ENCODE measurements at places on chromosomes 2 and 18.

- peak; percentile 80 for DNase-seq
Measured at GRCh38 chr2:218927876-218928275, 31.6 kb upstream of the CDK5R2 start.

DNA sequence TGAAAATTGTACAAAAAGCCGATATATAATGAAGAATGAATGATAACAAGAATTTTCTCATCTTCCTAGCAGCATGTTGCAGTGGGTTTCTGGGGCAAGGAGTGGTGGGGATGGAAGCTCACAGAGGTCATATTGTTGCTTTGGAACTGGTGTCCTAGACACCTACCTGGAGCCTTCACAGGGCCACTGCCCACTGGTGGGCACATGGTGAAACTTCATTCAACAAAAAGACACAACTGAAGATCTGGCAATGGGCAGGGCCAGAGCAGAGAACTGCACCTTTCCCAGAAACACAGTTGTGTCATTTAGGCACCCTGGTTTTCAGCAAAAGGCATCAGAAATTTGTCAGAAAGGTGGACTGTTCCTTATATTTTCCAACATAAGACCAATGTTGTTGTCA is 115.3 kb downstream of the FHOD3 start:
- DNase-seq: no peak

DNA sequence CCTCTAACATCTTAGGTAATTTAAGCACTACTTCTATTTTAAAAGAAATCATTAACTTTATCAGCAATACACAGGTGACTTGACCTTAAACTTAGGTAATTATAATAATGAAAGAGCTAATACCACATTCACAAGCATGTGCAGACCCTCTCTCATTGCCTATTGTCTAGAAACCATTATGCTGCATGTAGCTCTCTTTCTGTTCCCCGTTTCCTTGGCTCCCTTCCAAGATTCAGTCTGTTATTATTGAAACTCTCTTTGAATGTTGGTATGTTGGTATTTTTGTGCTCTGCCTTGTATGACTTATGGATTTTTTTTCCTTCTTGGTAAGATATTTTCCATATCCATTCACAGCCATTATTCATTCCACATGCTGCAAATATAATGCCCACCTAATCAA is 201.2 kb downstream of the CDCA7 start:
- no peak for DNase-seq

DNA sequence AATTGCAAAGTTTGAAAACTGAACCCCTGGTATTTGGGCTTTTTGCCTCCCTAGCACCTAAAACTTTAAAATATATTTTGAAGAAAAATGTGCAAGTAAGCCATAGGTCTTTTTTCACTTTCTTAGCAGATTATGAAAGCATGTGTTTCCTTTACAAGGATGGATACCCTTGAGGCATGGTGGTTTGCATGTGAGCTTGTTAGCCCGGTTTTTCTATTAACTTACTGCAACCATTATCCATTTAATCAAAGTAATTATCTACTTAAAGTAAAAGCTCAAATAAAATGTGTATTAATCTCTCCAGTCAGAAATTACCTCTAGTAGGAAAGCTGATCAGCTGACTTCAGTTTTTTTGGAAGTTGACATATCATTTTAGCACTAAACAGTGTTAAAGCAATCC is 140.6 kb downstream of the EML6 start:
- no peak for DNase-seq

DNA sequence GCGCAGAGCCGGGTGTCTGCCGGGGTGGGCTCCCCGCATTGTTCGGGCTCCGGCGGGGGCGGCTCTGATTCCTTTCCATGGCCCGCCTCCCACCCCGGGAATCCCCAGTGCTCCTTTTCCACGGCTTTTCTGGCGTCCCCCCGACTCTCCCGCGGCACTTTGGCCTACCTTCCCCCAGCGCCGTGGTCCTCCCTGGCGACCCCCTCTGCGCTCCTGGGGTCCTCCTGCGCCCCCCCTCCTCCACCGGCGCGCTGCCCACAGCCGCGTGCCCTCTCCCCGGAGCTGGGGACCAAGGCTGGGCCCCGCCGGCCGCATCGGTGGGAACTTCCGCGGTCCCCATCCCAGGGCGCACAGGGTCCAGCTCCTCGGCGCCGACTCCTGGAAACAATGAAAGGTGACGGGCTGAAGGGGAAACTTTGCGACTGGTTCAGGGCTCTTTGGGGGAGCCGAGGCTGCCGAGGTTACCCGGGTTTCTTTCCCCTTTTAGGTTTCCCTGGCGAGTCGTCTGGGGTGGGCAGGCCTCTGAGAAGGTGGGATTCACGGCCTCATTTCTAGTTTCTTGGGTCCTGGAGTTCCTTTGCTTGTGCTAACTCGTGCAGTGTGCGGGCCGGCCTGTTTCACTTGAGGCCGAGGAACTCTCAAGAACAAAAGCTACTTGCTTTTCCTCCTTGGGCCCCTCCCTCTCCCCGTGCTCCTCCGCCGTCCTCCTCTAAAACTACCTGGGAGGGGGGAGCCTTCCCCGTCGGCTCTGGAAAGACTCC is 2.2 kb downstream of the TGIF1 start:
- peak; percentile 42 for DNase-seq

DNA sequence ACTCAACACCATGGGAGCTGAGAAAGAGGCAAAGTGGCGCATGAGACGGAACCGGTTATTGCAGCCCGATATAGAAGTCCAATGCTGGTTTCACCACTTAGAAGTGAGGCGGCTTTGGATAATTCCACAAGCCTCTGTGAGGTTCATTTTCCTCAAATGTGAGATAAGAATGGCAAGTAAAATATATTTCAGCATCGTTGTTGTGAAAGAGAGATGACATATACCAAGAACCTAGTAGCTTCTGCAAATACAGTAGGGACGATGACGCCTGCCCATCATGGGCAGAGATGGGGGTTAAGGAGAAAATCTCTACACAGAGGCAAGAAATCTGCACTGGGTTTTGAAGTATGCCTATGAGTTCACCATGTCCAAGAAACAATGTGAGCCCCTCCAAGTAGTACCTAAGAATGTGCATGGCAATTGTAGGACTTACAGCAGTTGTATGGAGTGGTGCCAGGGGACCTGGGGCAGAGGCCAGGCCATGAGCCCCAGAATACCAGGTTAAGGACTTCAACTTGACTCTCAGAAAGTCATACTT is 352.0 kb downstream of the RNF144A start:
- no peak for DNase-seq

- DNase-seq: peak; percentile 16
Measured at GRCh38 chr2:147623328-147623727, 221.5 kb upstream of the ACVR2A start.

- DNase-seq: no peak
Measured at GRCh38 chr2:106649306-106649705, 162.1 kb downstream of the CD8B2 start.

DNA sequence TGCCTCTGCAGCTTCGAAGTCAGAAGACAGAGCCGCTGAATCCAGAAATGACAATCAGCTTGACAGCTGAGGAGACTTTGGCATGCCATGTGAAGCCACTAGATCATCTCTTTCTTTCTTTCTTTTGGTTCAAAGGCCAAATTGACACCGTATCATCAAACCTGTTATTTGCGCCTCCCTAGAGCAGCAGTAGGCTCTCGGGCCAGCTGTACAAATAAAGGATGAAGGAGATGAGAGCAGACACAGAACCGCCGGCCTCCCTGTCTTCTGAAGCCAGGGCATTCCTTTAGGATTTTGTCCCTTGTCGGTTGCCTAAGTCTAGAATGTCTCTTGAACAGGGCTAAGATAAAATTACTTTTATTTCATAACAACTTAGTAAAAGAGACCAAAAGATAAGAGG is 36.8 kb downstream of the COL4A4 start:
- no peak for DNase-seq

DNA sequence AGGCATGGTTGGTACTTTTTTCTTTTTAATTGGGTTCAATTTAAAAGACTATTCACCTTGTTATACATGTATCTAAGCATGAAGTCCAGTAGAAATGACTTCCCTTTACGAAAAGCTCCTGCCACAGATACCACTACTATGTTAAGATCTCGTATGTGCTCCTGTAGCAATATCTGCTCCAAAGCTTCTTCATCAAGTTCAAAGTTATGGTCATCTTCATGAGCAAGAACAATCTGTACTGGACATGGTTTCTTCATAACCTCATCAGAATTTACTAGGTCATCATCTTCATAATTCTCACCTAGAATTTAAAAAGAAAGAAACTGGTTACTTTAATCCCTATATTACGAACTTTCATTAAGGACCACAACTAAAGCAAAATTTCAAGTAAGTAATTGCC is 33.9 kb downstream of the ATL2 start:
- DNase-seq: no peak

GRCh38 chr18:66325251-66325650 is 278.6 kb downstream of the CDH19 start:
- no peak for DNase-seq

DNA sequence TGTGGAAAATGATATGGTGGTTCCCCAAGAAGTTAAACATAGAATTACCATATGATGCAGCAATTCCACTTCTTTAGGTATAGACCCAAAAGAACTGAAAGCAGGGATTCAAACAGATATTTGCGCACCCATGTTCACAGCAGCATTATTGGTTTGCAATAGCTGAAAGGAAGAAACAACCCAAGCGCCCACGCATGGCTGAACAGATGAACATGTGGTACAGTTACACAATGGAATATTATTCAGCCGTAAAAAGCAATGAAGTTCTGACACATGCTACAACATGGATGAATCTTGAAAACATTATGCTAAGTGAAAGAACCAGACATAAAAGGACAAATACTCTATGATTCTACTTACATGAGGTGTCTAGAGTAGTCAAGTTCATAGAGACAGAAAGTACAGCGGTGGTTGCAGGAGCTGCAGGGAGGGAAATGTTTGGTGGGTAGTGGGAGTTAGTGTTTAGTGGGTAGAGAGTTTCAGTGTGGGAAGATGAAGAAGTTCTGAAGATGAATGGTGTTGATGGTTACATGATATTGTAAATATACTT is 26.7 kb upstream of the ASPRV1 start:
- DNase-seq: no peak

GRCh38 chr2:161173541-161174194 is 13.4 kb downstream of the TANK start:
- DNase-seq: no peak

DNA sequence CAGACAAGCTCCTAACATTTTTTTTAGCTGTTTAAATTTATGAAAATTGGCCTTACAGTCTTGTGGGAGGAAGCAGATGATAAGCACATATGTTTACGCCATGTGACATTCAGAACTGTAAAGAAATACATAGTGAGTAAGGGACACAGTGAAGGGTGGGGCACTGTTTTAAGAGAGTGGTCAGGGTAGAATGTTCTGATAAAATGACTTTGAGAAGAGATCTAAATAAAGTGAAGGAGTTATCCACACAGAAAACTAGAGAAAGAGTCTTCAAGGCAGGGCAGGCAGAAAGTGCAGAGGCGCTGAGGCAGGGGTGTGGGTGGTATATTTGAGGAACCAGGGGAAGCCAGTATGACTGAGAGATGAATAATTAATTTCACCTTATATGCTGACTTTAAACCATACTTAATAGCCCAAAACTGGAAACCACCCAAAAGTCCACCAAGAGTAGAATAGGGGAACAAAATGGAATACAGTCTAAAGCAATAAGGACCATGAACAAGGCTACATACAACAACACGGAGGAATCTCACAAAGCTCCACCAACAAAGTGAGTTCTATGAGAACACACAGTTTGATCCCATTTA is 8.6 kb downstream of the MREG start:
- DNase-seq: no peak

DNA sequence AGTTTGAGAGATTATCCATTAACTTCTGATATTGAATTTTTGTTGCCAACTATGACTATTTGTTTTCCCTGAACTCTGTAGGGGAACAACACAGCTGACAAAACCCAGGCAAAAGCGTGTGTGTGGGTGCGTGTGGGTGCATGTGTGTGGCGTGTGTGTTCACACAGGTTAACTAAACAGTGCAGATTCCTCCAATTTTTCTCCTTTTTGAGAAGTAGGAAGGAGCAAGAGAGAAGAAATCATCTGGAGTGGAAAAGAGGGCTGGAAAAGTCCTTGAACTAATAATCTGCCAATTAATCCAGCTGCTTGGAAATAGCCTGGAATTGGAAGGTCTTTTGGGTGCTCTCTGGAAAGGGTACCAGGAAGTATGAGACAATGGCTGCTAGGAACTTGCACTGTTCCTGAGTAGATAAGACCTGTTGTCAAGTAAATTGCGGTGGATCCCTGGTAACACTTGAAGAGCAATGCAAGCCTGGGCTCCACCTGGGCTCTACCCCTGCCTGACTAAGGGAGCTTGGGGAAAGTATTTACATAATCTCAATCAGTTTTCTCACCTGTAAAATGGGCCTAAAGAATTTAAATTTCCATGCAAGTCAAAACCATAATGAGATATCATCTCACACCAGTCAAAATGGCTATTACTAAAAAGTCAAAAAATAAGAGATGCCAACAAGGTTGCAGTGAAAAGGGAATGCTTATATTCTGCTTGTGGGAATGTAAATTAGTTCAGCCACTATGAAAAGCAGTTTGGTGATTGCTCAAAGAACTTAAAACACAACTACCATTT is 40.5 kb upstream of the IL1R1 start:
- DNase-seq: peak; percentile 8

GRCh38 chr2:10019174-10019573 is 24.2 kb upstream of the KLF11 start:
- DNase-seq: no peak

Data from NCI-H226 (cell line).